M059J (cell line): ENCODE measurements at places on chromosomes 12 and 14.

DNA sequence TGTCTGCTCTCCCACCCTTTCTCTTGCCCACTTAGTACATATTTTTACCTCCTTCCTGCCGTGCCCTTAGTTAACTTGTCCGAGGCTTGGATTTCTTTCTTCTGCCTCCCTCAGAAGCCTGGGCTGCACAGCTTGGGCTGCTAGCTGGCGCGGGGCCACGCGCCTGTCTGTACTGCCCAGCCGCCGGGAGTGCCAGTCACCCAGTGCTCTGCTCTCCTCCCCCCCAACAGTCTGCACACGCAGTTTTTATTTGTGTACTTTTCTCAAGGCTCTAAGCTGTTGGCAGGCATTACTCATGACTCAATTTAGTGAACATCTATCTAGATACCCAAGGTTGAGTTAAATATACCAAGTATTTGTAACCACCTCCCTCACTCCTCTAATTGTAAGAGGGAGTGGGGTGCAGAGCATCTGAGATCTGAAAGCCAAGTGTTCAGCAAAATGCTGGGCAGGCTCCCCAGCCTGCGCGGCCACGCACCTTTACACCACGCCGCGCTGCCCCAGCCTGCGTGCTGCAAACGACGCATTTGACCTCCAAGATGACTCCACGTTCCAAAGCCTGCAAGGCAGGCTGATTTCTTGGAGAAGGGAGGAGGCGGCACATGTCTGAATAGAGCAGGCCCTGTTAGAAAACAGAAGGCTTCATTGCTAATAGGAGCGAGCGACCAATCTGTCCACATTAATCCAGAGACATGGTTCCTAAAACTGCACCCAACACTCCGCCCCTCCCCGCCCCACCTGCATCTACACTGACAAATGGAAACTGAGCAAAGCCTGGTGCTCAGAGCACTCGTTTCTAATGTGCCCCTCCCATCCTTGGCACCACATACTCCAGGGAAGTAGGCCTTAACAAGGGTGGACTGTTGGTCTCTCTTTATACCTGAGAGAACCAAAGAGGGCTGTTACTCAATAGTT, 18.2 kb upstream of the CACNA2D4 start:
- peak; percentile 89 for DNase-seq

- DNase-seq, result peak; percentile 45
These were observed 78.6 kb downstream of the CCDC60 start for GRCh38 chr12:119412811-119413794.

DNA sequence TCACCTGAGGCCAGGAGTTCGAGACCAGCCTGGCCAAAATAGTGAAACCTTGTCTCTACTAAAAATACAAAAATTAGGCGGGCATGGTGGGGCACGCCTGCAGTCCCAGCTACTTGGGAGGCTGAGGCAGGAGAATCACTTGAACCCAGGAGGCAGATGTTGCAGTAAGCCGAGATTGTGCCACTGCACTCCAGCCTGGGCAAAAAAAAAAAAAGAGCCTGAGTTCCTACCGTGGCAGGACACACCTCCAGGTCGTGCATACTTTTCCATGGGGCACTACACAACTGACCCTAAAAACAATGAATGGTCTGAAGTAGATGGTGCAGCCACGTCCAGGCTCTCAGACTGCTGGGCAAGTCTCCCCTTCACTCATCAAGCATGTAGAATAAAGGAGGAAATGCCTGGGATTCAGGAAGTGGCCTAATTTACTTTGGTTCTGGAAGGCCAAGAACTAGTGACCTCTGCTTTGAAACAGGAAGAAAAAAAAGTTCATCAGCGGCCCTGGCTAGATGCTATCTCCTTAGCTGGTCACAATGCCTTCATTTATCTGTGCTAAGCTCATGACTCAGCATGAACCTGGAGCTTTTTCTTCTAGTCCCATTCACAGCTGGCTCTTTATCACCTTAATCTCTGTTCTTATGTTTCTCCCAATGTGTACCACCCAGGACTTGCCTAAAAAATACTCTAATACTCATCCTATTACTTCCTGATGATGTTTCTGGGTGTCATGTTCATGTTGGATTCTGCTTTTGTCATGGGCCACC, 55.8 kb upstream of the OR6J1 start:
- DNase-seq, result peak; percentile 92

GRCh38 chr12:6206327-6206726, 6.1 kb downstream of the CD9 start:
- no peak for DNase-seq

- no peak for DNase-seq
These were observed 28.2 kb upstream of the PTGR2 start for GRCh38 chr14:73823339-73823885.

- DNase-seq, result no peak
These were observed 11.8 kb upstream of the SYNE2 start for GRCh38 chr14:63840981-63841380.
